ENCODE measurements at places on chromosomes 1 and 21.

GRCh38 chr1:232987046-232987773, 36.8 kb downstream of the NTPCR start:
- DNase-seq: no peak

DNA sequence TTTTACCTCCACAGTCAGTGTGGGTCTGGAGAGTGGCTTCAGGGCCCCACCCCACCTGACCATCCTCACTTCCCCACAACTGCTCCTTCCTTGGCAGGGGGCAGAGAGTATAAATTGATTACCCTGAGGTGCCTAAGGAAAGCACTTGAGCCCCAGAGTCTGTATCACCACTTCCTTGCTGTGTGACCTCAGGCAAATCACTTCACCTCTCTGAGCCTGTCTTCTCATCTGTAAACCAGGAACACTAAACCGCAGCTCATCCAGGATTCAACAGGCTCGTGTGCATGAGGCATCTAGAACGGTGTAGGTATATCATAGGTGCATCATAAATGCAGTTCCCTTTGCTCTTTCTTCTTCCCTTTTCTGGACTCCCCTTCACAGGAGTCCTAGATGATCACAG, 43.4 kb downstream of the GRIK3 start:
- no peak for DNase-seq

DNA sequence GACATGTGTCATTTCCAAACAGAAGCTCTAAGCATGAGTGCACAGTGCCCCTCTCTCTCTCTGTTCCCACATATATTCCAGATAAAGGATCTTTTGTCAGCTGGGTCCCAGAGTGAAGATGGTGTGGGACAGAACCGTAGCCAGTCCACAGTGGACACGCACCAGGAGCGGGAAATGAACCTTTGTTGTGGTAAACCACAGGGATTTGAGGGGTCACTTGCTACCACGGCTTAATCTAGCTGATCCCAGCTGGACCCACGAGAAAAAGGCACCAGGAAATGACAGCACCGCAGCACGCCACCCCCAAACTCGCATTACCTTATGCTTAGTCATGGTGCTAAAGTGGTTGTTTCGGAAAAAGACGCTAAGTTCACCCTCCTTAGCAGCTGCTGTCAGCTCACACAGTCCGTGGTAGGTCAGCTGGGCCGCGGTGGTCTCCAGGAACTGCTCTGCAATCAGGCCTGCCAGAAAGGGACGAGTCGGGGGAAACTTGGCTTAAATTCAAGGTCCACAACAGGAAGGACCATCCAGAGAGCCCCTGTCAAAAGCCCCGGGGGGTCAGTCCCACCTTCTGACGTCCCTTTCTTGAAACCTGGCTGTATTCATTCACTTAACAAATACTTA, 7.5 kb downstream of the MINDY1 start:
- no peak for DNase-seq

DNA sequence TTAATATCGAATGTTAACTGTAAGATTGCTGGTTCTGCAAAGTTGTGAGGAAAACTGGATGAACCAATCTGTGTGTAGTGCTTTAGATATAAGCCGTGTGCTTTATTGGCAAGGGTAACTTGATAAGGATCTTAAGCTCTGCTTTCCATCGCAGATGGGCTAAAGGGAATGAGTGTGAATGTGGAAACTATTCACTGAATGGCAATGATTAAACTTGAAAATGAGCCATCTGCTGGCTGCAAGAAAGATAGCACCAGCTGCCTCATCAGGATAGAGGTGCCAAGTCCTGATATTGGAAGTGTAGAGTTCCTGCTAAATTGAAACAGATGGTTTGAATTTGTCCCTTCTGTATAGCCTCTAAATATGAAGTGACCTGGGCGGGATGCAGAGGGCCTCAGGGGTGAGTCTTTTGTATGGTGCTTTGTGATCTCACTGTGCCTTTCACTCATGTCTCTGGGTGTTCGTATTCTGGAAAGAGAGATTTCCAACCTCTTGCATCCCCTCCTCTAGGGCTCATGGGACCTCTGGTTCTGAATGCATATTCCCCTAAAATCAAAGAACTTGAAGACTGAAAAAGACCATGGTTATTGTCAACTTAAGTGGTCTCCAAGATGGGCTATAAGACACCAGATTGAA, 9.2 kb downstream of the FCRL3 start:
- no peak for DNase-seq

DNA sequence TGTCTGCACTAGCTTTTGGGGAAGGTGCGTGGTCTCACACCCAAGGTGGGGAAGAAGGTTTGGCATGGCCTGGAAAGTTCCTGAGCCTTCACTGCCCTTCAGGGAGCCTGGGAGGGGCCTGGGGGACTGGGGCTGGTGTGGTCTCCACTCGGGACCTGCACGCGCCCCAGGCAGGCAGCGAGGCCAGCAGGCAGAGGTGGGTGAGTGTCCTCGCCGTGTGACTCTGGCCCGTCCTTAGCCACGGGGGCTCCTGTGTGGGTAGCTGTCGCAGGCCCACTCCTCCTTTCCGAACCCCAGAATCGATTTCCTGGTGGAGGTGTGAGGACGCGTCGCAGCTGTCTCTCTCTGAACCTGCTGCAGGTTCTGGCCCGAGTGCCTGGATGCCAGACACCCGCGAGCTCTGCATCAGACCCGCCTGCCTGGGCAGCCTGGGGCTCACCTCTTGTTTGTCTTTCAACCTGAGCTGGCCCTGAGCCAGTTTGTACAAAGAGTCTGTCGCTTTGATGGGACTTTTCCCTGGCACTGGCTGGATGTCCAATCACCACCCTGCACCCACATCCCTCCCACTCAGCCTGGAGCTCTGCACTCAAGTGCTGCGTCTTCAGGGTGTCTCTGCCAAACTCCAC, 36.0 kb upstream of the SLC19A1 start:
- DNase-seq: no peak

- DNase-seq: no peak
Measured at GRCh38 chr1:200670242-200671118, 773 bp upstream of the DDX59 start.

- DNase-seq: no peak
Measured at GRCh38 chr1:74583397-74583796, 71.0 kb upstream of the LRRC53 start.

DNA sequence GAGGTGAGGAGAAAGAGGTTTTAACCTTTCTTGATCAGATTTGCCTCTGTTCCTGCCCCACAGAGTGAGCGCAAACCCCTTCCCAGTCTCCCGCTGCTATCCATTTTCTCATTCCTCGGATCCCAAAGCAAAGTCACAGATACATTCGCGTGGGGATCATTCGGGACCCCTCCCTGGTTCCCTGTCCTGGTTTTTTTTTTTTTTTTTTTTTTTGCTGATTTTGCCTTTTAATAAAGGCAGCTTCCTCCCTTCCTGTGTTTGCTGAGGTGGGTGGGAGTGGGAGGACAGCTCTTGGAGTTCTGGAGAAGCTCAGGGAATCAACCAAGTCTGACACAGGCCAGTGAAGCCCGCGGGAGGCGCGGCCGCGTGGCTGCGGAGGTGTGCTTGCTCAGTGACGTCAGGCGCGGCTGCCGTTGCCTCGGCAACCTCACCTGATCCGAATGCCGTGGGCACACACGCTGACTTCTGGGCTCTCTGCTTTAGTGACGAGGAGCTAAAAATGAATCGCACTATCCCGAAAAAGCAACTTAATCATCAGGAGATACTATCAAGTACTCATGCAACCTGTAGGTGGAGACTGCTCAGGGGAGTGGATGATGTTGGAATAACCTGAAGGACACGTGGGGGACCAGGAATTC, 106.4 kb downstream of the TBX19 start:
- DNase-seq: peak; percentile 36

DNA sequence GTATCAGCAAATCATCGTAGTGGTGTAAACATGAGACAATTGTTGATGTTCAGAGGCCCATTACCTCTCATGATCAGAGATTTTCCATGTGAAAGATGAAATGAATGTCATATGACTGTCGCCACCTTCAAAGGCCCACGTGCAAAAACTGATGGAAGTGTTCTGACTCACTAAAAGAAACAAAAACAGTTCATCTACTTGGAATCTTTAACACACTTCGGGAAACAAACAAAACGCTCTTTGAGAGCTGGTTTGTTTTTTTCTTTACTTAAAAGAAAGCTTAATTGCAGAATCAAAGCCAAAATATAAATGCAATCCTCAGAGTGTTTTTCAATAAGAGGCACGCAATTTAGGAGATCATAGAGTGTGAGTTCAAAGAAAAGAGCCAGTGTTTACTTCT, 100.8 kb downstream of the PLPPR4 start:
- DNase-seq: no peak

GRCh38 chr1:115539061-115539460, 102.7 kb upstream of the VANGL1 start:
- no peak for DNase-seq
